ENCODE measurements at places on chromosomes 5 and 9. TPM values are rescaled to one million over a fixed set of nuclear protein-coding genes. Genes with fewer than 3 reads are reported as not detected.

NKD2 gene
- not detected for total RNA-seq

ECM2 gene
- total RNA-seq: not detected

NFIB gene
- total RNA-seq: 160 TPM

LSM11 gene
- 6.1 TPM for total RNA-seq

GARIN3 gene
- total RNA-seq: not detected

PRDM12 gene
- total RNA-seq: not detected

FNIP1 gene
- 25.6 TPM for total RNA-seq

HTR1A gene
- not detected for total RNA-seq

ZNF618 gene
- total RNA-seq: 60.6 TPM

SUSD3 gene
- total RNA-seq: not detected

OR2K2 gene
- total RNA-seq: not detected

ADAMTS16 gene
- not detected for total RNA-seq

CDH9 gene
- total RNA-seq: not detected

RANBP17 gene
- total RNA-seq: 13.6 TPM

ANKRD34B gene
- total RNA-seq: not detected

URM1 gene
- total RNA-seq: 100 TPM

SPATA31A3 gene
- not detected for total RNA-seq

SV2C gene
- 0.07 TPM for total RNA-seq

COL23A1 gene
- not detected for total RNA-seq

PTGES gene
- not detected for total RNA-seq

CYSRT1 gene
- 0.92 TPM for total RNA-seq

SLC45A2 gene
- not detected for total RNA-seq

DAB2IP gene
- total RNA-seq: 53.6 TPM
